Substantia nigra (tissue), 51 donors: ENCODE measurements at places on chromosomes 3 and 15.

DNA sequence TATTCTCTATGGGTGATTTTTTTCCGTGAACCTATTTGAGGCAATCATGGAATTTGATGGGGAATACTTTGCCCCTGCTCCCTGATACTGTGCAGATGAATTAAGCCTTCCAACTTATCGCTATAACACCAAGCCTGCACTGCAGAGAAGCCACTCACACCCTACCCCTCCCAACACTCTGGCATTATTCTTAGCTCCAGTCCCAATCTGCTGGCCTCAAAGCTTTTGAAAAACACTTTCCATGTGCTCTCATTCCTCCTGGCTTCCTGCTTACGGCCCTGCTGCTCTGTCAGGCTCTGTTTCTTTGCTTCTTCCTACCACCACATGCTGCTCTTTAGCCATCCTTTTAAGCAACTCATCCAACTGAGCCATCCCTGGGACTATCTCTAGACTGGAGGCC is 327.8 kb upstream of the SLCO3A1 start:
- no peak for DNase-seq

DNA sequence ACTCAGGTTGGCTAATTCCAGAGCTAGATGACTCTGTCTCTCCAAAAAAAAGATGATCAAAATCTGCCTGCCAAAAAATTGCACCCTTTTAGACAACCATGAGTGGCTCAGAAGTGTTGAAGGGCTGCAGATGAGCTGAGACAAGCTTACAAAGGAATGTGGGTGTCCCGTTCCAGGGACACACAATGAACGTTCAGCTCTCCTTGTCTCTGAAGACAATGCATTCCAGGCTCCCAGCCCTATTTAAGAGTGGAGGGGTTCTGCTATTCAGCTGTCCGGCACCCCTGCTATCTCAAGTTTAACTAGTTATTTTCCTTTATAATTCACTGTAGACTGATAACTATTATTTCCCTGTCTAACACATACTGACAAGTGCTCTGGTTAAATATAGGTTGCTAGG is 355.1 kb upstream of the WNT5A start:
- no peak for DNase-seq

DNA sequence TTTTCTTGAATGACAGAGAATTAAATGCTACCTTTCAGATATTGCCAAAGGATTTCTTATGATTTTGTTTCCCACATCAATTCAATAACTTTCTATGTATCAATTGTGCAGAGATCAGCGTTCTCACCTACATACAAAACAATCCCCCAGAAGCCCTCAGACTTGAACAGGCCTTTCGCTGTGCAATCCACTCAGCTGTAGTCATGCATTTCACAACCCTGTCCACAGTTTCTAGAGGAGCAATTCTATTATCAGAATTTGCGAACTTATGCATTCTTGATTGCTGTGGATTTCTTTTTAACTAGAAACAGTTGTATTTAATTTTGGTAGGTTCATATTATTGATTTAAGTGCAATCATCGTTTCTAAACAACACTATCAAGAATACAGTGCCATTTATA is 13.7 kb upstream of the ALCAM start:
- no peak for DNase-seq

- DNase-seq, result no peak
Observed at GRCh38 chr3:15660055-15660935, 58.8 kb downstream of the BTD start.

DNA sequence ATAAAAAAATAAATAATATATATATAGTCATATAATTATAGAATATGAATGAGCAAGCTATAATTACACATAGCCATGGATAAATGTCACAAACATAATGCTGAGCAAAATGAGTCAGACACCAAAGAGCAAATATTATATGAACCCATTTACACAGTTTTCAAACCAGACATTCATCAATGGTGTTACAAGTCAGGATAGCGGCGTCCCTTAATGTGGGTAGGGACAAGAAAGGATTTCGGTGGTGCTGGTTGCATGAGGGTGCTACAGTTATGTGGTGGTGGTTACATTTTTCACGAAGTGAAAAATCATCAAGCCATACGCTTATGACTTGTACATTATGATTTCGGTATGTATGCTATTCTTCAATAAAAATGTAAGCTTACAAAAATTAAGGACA is 100.5 kb downstream of the HMG20A start:
- no peak for DNase-seq

DNA sequence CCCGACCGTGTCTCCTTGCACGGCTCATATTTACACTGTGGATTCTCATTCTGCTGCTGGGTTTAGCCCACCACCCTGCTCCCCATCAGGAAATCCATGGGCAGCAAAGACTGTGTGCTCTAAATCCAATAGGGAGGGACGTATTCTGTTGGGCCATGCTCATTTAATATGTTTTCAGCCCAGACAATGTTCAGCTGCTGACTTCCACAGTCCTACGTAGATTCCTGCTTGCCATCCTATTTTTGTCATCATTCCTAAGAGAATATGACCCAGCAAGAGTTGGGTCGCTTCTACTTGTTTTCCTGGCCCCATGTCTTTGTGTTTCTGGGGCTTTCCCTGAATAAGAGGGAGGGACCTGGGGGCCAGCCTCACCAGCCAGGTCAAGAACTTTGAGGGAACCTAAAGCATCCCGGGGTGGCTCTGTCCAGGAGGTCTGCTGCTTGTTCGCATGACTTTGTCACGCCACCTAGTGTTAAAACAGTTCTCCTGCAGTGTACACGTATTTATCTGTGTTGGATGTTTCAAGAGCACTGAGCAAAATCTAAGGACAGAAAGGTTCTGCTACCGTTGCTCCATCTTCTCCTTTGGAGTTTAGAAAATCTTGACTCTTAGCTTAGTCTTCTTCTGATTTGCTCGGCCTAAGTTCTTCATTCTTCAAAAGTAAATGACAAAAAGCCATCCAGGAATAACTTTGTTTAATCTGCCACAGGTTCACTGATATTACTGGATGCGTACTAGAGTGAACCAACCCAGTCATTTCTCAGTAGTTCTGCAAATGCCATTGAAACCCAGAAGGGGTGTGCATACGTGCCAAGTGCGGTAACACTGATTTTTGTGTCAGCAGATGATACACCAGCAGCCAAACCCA is 79.8 kb upstream of the NR2E3 start:
- peak; percentile 12 for DNase-seq

GRCh38 chr15:77871852-77872371 is 205.6 kb downstream of the TBC1D2B start:
- no peak for DNase-seq

DNA sequence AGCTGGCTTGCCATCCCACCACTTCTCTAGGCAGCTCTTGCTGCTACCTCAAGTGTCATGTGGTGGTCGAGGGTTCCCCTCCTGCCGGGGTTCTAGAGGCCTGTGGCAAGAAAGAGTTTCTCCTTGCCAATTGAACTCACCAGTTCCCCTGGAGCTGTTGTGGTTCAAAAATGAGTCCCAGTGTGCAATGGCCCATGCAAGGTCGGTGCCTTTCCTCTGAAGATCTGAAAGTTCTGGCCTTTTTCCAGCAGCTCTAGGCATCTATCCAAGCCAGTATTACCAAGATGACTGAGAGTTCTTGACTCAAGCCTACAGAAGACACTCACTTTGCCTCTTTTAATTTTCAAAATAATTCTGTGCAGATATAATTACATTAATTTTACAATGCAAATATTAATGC is 163.6 kb downstream of the KCNMB2 start:
- peak; percentile 21 for DNase-seq

- no peak for DNase-seq
Observed at GRCh38 chr3:171940151-171940649, 97.1 kb downstream of the TMEM212 start.

GRCh38 chr15:61198722-61199121 is 30.4 kb downstream of the RORA start:
- DNase-seq, result no peak

GRCh38 chr3:170889630-170890029 is 18.8 kb downstream of the EIF5A2 start:
- no peak for DNase-seq

GRCh38 chr15:87610366-87610765 is 646.2 kb downstream of the NTRK3 start:
- DNase-seq, result no peak

DNA sequence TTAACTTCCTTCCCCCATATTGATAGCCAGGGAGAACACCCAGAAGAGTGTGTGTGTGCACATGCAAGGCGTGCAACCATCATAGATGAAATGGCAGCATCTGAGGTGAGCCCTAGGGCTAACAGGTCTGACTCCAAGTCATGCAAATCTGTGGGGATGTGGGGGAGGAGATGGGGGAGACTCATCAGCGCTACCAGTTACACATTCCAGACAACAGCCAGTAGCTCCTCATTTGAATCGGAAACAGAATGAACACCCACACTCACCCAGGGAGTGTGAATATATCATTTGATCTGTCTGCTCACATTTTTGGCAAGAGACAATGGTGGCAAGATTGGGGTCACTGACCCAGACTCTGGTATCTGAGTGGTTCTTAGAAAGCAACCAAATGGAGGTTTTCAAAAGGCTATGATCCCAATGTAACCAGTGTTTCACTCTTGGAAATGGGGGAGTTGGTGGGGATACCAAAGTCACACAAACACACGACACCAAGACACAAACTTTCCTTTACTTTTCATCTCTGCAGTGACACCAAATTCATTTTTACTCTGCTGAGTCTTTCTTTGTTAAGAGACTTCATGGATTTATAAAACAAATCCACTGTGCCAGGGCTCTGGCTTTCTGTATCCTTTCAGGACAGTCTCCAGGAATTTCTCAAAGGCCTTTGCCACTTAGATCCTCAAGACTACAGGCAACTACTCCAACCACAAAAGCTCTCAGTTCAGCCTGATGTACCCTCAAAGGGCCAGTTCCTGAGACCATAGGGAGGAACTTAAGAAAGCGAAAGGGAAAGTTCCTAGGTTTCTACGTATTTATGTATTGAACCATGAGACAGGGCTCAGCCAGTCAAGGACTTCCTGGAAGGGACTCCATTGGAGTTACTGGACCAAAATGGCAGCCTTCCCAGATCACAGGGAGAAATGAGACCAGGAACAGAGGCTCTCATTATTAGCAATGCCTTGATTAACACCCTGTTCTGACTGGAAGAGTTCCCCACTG is 2.2 kb downstream of the CDCP1 start:
- no peak for DNase-seq

- DNase-seq, result no peak
Observed at GRCh38 chr3:97694876-97695275, 69.7 kb upstream of the ARL6 start.

DNA sequence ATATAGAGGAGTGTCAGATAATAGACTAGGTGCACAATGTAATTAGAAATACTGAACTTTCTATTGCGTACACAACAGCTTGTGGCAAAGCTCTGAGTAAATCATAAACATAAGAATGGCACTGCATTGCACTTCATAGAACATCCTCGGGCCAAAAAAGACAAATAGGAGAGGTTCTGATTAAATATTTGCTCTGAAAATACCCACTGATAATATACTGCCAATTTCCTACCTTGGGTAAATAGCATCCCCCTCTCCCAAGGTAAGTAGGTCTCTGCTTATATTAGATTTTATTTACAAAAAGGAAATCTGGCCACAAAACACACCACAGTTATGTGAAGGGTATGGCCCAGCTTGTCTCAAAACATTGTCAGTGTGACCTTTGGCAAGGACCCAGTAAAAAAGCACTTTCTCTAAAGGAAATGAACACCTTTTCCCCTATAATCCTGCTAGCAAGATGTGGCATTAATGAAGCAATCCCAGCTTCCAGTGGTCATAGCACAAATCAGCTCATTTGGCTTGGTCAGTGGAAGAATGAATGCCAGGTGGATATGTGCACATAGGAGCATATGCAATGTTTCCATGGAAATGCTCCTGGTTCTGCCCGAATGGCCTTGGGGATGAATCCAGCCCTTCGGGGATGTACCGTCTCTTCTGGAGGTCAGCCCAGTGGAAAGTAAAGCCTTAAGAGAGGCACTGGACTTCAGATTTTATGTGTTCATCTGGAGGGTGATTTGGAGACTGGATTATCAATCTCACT is 315.9 kb downstream of the LSAMP start:
- no peak for DNase-seq

- DNase-seq, result no peak
Observed at GRCh38 chr3:195147649-195148080, 123.3 kb downstream of the XXYLT1 start.
